NCI-H1417 (cell line): ENCODE measurements at places on chromosomes 4 and X.

DNA sequence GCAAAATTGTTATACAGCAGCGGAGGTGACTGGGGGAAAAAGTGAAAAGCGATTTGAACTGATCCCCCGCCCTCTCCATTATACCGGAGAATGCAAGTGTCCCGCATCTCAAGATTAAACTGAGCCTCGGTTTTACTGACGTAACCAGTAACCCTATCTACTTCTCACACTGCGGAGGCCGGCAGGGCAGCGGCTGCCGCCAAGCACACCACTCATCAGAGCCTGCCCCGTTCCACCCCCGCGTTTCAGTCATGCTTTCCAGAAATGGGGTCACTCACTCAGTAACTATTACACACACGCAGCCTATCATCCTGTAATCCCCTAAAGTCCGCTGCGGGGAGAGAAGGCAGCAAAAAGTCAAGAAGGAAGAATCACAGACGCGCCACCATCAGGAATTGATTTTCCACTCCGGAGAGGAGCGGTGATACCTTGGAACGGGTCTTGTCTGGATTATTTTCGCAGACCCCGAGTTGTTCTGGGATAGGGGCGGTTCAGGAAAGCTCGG lies 1.4 kb downstream of the RPS6KA3 start:
- peak; percentile 12 for DNase-seq

DNA sequence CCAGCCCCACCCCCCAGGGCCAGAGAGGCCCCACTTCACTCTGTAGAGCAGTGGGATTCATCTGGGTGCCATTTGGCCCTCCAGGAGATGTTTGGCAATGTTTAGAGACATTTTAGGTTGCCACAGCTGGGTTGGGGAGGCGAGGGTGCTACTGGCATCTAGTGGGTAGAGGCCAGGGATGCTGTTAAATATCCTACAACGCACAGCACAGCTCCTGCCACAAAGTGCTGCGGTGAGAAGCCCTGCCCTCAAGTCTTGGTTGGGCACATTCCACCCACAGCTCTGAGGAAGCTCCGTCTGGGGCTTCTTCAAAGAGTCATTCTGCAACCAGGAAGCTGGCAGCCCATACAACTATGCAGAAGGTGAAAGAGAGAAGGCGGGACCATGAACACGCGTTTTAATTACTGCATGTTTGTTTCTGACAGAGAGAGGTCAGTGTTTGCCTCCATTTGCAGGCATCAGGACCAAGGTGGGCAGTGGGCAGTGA lies 48.1 kb upstream of the FAM9C start:
- DNase-seq: no peak

DNA sequence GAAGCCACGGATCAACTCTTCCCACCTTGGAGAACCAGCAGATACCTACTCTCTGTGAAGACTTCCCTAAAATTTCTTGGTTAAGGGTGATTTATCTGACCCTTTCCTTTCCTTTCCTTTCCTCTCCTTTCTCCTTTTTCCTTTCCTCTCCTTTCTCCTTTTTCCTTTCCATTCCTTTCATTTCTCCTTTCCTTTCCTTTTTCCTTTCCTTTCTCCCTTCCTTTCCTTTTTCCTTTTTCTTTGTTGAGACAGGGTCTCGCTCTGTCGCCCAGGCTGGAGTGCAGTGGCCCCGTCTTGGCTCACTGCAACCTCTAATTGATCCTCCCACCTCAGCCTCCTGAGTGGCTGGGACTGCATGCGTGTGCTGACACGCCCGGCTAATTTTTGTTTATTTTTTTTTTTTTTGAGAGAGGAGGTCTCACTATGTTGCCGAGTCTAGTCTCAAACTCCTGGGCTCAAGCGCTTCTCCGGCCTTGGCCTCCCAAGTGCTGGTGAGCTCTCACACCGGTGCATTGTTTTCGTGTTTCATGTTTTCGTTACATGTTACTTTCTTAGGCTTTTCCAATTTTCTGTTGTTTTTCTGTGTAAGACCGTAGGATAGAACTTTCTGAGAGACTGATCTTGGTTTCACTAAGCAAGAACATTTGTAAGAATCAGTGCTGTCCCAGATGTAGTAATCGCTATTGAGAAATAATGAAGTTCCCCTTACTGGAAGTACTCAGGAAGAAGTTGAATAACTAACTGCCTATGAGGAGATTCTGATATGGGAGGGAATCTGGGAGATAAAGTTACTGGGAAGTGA lies 2.0 kb downstream of the TMEM165 start:
- DNase-seq: peak; percentile 18

DNA sequence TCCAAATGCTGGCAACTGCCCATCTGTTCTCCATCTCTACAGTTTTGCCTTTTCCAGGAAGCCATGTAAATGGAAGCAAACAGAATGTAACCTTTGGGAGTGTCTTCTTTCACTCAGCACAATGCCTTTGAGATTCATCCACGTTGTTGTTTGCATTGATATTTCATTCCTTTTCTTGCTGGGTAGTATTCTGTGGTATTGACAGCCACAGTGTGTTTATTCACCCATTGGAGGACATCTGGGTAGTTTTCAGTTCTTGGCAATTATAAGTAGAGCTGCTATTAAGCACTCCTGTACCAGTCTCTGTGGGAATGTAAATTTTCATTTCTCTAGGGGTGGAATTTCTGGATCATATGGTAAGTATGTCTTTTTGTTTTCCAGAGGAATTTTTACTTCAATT lies 194.3 kb upstream of the RPS6KA3 start:
- no peak for DNase-seq
